ENCODE measurements at places on chromosomes 2 and 18. TPM values are rescaled to one million over a fixed set of nuclear protein-coding genes. Genes with fewer than 3 reads are reported as not detected.

GRCh38 chr18:11309172-11309571 lies 159.8 kb upstream of the PIEZO2 start:
- H3K36me3 ChIP-seq = no peaks in the 10 kb centered on the region
- DNase-seq = no peak
- no peak overlapping the region for H3K4me3 ChIP-seq
- H3K27me3 ChIP-seq = no peaks in the 10 kb centered on the region
- H3K4me1 ChIP-seq = peaks cover 5% of the 10 kb centered on the region

GRCh38 chr2:131659168-131659572 lies 131.5 kb downstream of the CCDC74A start:
- no peaks in the 10 kb centered on the region for H3K4me1 ChIP-seq
- no peak for DNase-seq
- no peaks in the 10 kb centered on the region for H3K36me3 ChIP-seq
- peaks cover 19% of the 10 kb centered on the region for H3K27me3 ChIP-seq
- H3K4me3 ChIP-seq = no peak overlapping the region
- no peak overlapping the region for H3K27ac ChIP-seq

DNA sequence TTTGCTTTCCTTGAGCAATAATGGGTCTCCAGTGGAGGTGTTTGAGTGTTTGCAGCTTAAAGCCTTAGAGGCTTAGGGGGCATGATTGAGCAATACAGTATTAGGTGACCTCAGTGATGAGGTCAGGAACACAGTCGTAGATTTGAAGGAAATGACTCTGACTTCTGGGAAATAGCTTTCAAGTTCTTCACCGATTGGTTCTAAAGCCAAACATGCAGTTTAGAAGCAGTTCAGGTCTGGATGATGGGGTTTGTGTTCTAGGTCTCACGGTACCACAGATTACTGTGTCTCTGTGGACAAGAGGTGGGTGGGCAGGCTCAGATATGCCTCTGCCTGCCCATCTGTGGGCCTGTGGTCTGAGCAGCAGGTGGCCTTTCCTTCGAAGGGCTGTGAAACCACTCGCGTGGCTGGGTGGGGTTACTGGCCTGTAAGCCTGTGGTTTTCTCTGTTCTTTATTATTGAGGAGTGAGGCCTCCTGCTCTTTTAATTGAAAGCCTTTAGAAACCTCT lies 7.8 kb downstream of the MTHFD2 start:
- H3K4me3 ChIP-seq = peak overlapping the region; percentile 79
- H3K36me3 ChIP-seq = peaks cover 90% of the 10 kb centered on the region
- peaks cover 57% of the 10 kb centered on the region for H3K4me1 ChIP-seq
- DNase-seq = peak; percentile 48

- H3K4me1 ChIP-seq = peaks cover 17% of the 10 kb centered on the region
- H3K36me3 ChIP-seq = no peaks in the 10 kb centered on the region
- no peak for DNase-seq
Observed at GRCh38 chr2:204051476-204051875, 114.9 kb downstream of the ICOS start.

DNA sequence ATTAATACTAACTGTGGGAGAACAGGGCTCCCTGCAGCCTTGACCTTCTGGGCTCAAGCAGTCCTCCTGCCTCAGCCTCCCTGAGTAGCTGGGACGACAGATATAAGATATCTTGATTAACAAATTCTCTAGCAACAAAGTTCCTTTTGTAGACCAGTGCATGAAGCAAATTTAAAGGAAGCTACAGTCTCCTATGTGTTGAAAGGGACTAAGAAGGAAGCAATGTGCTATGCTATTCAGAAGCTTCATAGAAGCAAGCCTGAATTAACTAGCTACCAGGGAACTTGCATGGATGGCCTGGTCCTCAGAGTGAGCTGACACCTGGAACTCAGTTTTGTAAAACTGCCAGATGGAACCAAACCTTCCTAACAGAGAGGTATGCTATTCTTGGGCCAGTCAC lies 33.2 kb downstream of the RAPH1 start:
- H3K4me3 ChIP-seq = no peak overlapping the region
- DNase-seq = no peak
- peaks cover 6% of the 10 kb centered on the region for H3K4me1 ChIP-seq
- no peaks in the 10 kb centered on the region for H3K27me3 ChIP-seq
- H3K36me3 ChIP-seq = peaks cover 5% of the 10 kb centered on the region

GRCh38 chr2:194587739-194588270 lies 1069.2 kb upstream of the SLC39A10 start:
- H3K36me3 ChIP-seq = no peaks in the 10 kb centered on the region
- no peak overlapping the region for H3K4me3 ChIP-seq
- H3K4me1 ChIP-seq = no peaks in the 10 kb centered on the region
- DNase-seq = no peak
- H3K27me3 ChIP-seq = no peaks in the 10 kb centered on the region

DNA sequence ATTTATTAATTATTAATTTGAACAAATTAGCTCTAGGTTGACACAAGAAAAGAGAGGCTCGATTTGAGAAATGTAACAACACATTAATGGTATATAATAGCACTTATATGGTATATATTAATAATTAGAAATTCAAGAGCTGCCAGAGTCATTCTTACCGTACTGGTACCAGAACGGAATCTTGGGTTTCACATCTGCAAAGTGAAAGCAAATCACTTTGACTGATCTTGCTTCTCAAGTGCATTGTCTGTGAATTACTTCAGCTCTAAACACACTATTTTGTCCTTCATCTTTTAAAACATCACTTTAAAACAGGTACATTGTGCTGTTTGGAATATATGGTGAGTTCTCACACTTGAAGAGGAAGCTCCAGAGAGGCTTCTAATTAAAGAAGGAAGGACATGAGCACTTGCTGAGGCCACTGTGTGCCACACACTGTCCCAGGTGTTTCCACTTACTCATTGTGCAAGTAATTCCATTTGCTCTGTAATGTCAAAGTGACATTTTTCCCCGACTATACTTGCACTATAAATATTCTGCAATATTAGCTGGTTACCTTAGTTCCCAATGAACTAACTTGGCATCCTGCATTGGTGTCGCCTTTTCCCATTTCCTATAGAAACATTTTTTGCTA lies 85.8 kb downstream of the PLA2R1 start:
- H3K4me1 ChIP-seq = no peaks in the 10 kb centered on the region
- no peak for DNase-seq
- no peak overlapping the region for H3K27ac ChIP-seq
- no peak overlapping the region for H3K4me3 ChIP-seq
- no peaks in the 10 kb centered on the region for H3K36me3 ChIP-seq

Gene SERPINB12
- not detected for total RNA-seq

Gene ELOA2
- total RNA-seq = not detected

Gene EVA1A
- total RNA-seq = not detected

Measured in activated T-helper 2 cell treated with anti-CD3 and anti-CD28 coated beads, Interferon-gamma antibody, Interleukin-2, Interleukin-4, amounts not matched to agents 10 μg/mL and 5 μg/mL and 100 μg/mL, durations not matched to agents 14 hours and 24 hours and 36 hours (primary cell).